ENCODE measurements at places on chromosomes 6 and 20.

DNA sequence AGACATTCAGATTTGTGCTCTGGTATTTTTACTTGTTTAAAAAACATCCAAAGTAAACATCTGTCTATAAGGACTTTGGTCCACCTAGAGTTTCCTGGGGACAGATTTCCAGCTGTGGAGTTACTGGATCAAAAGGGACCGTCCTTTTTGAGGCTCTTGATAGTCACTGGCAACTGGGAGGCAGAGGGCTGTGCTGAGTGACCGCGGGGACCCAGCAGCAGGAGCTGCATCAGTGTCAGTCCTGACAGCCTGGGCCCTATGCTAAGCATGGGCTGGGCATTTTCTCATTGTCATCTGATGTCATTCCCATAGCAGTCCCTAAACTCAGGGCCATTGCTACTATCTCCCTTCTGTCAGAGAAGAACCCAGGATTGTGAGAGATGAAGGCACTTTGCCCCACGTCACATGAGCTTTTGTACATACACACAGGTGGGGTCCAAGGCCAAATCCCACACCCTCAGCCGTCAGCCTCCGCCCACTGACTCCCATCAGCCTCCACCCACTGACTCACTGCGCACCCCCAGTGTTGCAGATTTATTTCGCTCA lies 293.8 kb downstream of the TAF4 start:
- DNase-seq, result no peak

DNA sequence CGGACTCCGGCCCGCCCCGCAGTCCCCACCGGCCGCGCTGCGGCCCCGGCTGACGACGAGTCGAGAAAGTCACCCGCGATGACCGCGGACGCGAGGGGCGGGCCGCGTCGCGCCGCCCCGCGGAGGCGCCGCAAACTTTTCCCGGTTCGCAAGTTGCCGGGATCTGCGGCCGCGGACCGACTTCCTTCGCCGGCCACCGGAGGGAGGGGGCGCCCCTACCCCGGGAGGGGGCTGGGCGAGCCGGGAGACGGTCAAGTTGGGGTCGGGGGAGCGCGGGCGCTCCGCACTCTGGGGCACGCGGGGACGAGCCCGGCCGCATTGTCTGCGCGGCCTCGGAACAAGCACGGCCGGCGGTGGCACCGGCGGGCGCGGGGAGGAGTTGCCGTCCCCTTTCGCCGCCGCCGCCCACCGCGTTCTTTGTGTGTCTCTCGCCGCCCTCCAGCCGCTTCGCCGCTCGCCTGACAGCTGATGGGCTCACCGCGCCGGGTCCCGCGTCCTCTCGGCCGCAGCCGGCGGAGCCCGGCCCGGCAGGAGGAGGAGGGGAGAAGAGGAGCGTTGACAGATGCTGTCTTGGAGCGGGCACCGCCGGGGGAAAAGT lies 131.6 kb downstream of the OGFRL1 start:
- DNase-seq, result no peak

DNA sequence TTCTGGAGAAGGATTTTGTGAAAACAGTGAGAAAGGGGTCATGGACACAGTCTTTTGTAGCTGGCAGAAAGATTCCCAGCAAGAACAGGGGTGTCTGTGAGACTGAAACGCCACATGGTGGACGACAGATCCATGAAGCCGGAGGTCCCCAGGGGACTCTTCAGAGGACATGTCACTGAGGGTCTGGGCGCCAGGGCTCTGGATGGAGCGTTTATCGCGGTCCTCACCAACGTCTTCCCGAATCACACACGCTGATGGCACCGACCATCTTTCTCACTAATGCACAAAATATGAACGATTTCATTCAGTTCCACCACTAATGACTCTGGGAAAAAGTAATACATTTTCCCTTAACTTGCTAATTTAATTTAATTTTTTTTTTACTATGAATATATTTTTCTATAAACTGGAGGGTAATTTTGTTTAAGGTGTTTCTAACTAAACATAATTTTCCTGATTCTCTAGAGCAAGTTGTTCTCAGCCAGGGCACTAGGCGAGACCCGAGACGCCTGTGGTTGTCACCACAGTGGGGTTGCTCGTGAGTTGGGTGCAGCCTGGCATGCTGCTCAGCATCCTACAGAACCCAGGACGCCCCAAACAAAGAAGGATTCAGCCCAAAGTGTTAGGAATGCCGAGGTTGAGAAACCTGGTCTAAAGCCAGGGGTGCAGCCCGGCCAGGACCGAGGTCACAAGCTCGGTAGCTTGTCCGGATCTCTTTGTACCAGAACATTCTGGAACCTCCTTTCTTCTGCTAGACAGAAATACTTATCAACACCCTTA lies 306.2 kb downstream of the TAF4 start:
- DNase-seq, result no peak

GRCh38 chr6:75350808-75351207 lies 66.2 kb upstream of the TMEM30A start:
- DNase-seq, result no peak

GRCh38 chr20:397432-398237 lies 10.5 kb upstream of the RBCK1 start:
- no peak for DNase-seq

DNA sequence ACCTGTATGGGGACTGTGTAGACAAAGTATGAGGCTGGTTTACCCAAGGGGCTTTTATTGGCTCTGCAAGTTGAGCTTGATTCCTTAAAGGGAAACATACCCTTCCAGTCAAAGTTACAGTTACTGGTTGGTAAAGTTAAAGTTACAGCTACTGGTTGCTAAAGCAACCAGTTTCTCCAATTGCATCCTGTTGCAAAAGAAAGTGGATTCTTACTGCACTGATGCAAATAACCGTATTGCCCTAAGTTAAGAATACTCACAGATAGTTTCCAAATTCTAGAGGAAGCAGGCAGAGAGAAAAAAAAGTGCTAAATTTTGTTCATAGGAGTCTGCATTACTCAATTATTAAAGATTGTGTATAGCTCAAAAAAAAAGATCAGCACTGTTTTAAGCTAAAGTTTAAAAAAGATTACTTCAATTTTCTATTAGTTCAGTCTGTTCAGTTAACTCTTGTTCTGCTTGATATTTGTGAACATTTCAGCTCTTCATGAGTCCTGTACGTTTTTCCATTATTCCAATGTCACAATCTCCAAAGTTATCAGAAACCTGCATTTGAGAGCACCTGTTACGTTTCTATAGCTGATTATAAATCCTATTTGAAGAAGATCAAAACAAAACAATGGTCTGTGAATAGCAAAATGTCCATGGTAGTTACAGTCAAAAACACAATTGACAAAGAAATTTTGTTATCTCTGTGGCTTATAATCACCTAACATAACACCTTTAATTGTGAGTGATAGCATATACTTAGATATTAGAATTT lies 8.6 kb upstream of the IL22RA2 start:
- no peak for DNase-seq

- no peak for DNase-seq
These were observed 28.2 kb downstream of the PDRG1 start for GRCh38 chr20:31923388-31924331.

DNA sequence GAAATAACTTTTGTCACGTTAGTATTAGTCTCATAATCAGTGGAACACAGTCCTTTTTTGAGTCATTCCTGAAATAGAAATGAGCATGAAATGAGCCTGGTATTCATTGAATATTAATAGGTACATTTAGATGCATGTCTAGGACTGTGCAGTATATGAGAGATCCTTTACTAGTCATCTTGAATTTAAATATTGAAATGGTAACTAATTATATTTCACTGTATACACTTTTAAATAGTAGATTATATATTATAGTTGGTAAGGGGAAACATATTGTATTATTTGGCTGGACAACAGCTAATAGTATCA lies 59.4 kb downstream of the RSPO3 start:
- no peak for DNase-seq

GRCh38 chr6:3660473-3660872 lies 91.0 kb downstream of the PXDC1 start:
- no peak for DNase-seq

DNA sequence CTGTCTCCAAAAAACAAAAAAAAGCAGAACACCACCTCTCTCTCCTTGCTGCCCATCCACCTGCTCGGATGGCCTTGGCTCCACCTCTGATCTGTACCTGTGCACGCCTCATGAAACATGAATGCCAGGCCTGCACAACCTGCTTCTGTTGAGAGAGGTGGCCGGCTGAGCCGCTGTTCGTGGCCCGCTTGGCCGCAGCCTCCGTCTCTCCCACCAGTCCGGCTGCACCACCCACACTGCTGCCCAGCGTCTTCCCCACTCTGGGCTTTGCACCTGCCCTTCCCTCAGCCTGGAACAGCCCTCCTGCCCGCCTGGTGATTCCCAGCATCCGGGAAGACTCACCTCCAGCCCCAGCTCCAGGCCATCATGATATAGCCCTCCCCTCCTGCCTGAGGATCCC lies 12.2 kb upstream of the ZBTB46 start:
- DNase-seq, result no peak

- DNase-seq, result no peak
These were observed 3.4 kb downstream of the LY86 start for GRCh38 chr6:6591778-6592465.

- DNase-seq, result no peak
These were observed 243.3 kb downstream of the ERMARD start for GRCh38 chr6:169994739-169995138.

GRCh38 chr20:38599410-38599882 lies 2.2 kb upstream of the ARHGAP40 start:
- no peak for DNase-seq

GRCh38 chr6:35506536-35506935 lies 6.2 kb downstream of the TULP1 start:
- DNase-seq, result no peak

- DNase-seq, result no peak
These were observed 23.8 kb downstream of the HLA-DOB start for GRCh38 chr6:32792901-32793435.

DNA sequence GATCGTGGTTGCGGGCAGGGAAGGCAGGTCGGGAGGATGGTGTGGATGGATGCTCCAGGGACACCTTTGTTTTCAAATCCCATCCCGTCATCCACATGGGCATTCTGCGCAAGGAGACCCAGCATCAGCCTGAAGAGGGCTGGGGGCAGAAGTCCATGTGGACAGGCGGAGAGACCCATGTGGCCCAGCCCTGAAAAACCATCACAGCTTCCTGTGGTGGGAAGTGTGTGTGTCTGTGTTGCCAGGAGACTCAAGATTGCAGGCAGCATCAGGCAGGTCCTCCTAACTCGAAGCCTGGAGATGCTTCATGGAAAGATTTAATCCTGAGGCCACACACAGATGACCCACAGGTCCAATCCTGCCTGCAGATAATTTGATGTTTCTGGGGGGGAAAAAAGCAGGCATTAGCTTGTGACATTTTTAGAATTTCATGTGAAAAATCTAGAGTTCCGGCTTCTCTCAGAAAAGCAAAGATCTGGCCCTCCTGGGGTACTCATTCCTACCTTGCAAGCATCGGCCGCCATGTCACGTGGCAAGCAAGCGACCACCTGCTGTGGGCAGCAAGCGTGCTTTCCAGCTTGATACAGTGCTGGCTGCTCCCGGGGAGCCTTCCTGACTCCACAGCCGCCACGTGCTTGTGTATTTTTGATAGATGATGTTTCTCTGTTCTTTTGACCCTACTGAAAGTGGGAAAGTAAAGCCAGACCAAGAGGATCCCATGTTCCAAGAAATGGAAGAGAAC lies 25.8 kb downstream of the BCAS4 start:
- DNase-seq, result no peak

- no peak for DNase-seq
These were observed 9.9 kb upstream of the GATA5 start for GRCh38 chr20:62485701-62486089.
